ENCODE measurements at places on chromosomes 12 and 14.

DNA sequence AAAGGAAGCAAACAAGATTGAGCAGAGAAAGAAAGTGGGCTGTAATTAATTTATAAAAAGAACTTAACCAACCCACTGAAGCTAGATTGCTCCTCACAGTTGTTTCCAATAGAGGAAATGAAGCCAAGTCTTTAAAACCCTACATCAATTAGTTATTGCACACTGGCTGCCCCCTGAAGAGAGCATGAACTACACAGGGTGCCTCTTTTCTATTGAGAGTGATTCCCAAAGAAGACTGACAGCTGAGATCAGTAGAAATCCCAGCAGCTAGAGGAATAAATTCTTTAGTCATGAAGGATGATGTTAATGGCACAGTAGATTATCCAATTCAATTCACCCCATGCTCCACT, 8.6 kb upstream of the USP15 start:
- DNase-seq = no peak

- DNase-seq = no peak
These were observed 26.2 kb upstream of the GNG2 start for GRCh38 chr14:51834240-51834639.

DNA sequence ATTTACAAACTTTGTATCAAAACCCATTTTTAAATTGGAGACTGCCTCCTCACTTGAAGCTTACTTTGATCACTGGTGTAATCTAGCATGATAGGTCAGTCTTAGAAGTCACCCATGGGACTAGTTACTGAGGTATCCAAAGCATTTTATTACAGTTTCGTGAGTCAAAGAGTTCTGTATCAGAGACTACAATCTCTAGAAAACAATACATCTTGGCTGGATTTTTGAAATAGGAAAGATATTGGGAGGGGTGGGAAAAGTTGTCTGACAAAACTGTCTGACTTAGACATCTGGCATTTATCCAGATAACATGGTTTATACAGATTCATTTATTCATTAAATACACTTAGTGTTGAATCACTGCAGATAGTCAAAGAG, 173.5 kb upstream of the PDZRN4 start:
- no peak for DNase-seq

- DNase-seq = no peak
These were observed 16.6 kb upstream of the CCDC177 start for GRCh38 chr14:69591317-69591716.

DNA sequence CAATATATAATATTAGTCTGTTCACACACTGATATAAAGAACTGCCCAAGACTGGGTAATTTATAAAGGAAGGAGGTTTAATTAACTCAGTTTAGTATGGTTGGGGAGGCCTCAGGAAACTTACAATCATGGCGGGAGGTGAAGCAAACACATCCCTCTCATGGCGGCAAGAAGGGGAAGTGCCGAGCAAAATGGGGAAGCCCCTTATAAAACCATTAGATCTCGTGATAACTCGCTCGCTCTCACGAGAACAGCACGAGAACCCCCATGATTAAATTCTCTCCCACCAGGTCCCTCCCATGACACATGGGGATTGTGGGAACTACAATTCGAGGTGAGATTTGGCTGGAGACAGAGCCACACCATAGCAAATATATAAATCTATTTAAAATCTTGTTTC, 269.8 kb downstream of the ATP23 start:
- no peak for DNase-seq

DNA sequence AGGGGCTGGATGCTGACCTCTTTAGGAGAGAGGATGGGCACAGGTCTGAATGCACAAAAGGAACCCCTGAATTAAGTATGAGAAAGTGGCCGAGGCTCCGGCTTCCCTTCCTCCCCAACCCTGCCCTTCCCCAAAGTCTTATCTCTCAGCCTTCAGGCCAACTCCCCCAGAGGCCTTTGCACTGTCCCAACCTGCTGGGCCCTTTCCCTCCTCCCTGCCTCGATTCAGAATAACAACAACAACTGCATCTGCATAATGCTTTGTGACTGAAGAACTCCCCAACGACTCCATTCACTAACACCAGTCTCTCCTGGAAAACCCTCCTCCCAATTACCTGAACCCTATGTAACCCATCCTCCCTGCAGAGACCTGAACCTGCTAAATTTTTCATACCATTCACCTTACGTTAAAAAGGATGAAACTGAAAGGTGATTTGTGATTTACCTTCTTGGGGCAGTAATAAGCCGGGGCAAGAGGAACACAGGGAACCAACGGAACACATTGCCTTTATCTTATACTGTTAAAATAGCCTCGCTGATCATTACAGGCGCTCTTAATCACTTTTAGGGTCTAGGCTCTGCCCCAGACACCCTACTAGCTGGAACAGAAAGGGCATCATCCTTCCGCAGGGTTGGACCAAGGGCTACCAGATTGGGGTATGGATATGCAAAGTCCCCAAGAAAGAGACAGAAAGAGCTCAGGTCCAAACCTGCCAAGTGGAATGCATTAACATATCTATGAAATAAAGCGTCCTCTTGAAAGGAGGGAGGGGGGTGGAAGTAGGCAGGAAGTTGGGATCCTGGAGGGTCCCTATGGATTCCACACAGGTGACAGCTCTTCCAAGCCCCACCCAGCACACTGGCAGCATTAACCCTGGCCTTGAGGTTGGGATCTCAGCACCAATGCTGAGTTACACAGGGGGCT, 24.2 kb upstream of the FOXN3 start:
- DNase-seq = no peak

- no peak for DNase-seq
These were observed 77.3 kb downstream of the SNAPC1 start for GRCh38 chr14:61839507-61839906.

DNA sequence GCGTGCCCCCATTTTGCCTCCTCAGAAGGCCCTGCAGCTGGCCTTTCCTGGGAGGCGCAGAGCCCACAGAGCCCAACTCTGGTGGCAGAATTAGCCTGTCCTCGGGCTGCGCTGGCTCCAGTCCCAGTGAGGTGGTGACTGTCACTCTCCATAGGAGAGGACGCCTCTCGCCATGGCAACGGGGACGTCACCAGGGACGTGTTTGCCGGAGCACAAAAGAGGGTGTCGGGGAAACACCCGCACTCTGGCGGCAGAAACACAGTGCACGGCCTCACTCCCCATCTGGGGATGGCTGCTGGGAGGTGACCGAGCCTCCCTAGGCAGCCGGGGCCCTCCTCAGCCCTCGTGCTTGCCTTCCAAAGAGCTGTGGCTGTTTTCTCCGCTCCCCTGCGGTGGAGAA, 50.2 kb upstream of the NCOR2 start:
- DNase-seq = peak; percentile 88

DNA sequence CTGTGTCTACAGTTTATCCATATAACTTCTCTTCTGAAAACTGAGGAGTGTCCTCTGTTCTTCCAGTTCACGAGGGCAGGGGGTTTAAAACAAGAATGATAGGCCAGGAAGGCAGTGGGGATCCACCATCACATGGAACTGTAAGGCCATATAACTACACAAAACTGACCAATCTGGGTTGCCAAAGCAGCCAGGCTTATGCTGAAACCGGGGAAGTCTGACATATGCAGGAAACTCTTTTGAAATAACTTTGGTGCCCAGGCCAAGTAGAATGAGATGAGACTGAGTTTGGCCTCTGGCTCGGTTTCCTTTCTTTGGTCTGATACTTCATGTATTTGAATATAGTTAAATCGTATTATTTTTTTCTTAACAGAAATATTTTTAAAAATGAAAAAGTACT, 18.0 kb upstream of the ATF1 start:
- DNase-seq = no peak

DNA sequence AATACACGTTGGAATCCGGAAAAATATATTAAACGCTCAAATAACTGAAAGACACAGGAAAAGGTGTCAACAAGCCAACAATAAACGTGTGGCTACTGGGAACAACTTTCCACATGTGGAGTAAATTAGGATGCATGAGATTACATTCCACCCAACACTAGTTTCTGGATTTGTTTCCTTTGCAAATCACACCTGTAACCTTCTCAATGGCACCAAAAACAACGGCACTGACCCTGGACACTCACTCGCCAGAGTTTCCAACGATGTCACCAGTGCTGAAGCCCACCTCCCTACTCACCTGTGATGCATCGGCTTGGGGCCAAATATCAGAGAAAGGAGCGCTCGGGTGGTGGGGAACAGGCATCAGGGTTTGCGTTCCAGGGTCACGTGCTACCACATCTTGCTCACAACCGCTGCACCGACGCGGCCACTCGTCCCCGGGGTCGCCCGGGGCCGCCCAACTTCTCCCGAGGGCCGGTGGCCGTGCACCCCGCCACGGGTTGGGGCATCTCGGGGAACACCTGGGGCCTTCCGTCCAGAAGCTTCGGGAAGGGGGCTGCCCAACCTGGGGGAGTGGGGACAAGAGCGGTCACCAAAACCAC, 629 bp downstream of the PRDM4 start:
- peak; percentile 18 for DNase-seq

GRCh38 chr14:20478894-20479293, 9.7 kb downstream of the PNP start:
- DNase-seq = no peak

DNA sequence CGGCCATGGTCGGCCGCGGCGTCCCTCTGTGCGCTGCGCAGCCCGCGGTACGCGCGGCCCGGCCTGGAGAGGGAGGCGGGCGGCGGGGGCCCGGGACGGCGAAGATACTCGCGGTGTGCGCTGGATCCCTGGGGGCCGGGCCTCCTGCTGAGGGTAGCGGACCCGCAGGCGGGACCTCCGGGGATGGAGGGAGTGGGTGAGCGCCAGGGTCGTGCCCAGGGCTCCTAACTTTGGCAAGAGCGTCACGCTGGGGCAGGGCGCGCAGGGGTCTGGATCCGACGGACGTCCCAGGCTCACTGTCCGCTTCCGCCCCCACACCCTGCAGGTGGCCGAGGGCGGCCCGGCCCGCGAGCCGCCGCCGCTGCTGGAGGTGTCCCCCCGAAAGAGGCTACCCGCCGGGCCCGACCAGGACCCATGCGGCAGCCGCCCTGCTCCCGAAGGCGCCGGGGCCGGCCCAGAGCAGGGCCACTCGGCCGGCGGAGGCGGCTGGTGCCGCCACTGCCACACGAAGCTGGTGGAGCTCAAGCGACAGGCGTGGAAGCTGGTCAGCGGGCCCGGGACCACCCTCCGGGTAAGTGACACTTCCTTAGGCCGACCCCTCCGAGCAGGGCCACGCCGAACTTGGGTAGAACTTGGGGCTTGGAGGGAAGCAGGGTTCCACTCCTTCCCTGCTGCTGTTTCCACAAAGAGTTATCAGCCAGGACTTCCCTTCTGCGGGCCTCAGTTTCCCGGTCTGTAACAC, 502 bp downstream of the KIF26A start:
- no peak for DNase-seq

DNA sequence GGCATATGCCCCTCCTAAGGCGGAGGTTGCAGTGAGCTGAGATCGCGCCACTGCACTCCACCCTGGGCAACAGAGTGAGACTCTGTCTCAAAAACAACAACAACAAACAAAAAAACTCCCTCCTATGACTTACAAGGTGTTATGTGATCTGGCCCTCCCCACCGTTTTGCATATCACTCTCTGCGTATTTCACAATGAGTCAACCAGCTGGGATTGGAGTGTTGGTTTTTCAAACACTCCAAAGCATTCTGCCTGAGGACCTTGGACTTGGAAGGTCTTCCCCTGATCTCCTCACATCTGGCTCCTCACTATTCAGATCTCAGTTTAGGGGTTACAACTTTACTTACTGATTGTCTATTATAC, 14.0 kb downstream of the MANSC1 start:
- no peak for DNase-seq

- no peak for DNase-seq
These were observed 286.2 kb downstream of the CACNA1C start for GRCh38 chr12:2338991-2339431.

DNA sequence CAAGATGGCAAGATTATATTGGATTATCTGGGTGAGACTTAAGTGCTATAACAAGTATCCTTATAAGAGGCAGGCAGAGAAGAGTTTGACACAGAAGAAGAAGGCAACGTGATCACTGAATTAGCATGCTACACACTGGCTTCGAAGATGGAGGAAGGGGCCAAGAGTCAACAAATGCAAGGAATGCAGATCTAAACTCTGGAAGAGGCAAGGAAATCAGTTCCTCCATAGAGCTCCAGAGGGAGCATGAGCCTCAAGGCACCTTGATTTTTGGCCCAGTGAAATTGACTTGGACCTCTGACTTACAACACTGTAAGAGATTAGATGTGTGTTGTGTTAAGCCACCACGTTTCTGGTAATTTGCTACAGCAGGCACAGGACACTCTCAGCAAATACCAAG, 536.4 kb upstream of the SEL1L start:
- no peak for DNase-seq

- DNase-seq = no peak
These were observed 67.7 kb downstream of the DIO3 start for GRCh38 chr14:101628975-101629374.

DNA sequence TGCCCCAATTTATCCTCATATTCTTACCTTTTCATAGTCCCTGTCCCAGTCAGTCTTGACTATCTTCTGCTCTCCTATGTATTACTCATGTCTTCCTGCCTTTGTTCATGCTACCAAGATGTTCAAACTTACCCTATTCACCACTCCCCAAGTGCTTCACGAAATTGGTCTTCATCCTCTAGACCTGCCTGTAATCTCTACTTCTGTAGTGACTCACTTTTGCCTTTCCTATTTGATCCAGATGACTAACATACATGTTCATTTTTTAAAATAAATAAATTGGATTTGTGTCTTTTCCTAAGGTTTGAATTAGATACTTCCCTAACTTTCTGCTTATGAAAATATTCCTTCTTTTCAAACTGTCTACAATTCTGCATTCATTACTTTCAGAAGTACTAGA, 107.7 kb upstream of the PPM1H start:
- DNase-seq = no peak

DNA sequence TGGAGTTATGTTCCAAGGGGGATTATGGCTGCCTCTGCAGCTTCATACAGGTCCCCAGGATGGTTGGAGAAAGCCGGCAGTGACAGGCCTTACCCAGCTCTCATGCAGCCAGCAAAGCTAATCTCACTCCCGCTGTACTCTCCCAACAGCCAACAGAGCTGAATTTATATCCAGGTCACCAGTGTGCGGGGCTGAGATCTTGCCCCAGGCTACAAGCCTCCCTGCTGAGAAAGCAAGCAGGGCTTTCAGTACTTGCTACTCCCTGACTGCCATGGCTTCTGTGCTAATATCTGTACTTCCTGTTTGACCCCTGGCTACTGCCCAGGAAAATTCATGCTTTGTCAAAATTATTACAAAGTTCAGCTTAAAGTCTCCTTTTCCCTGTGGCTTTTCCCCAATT, 92.9 kb downstream of the ATP23 start:
- DNase-seq = no peak

DNA sequence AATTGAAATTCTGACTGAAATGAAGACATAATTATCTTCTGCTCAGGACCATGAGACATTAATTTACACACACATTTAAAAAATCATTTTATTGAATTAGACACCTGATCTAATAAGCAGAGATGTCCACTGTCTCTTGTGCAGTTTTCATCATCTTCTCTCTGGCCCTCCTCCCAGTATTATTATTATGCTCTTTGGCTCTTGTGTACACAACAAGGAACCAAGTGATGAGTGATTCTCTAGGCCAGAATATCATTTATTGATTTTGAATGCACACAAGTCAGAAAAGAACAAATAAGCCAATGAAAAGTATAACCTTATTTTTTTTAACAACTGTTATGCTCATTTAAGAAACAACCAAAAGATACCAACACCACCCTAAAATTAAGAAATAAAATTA, 244.7 kb upstream of the KRR1 start:
- no peak for DNase-seq

- DNase-seq = no peak
These were observed 43.0 kb downstream of the PPM1H start for GRCh38 chr12:62891805-62892549.

GRCh38 chr12:103524238-103524875, 28.6 kb upstream of the C12orf42 start:
- DNase-seq = no peak

Data from NCI-H1436 (cell line).